Cardiac muscle cell (in vitro differentiated cells and primary cell): ENCODE measurements at places on chromosomes 12 and 14. TPM values are rescaled to one million over a fixed set of nuclear protein-coding genes. Genes with fewer than 3 reads are reported as not detected.

- DNase-seq = peak; percentile 62
These were observed 75.8 kb downstream of the RIN3 start for GRCh38 chr14:92589213-92589852.

GRCh38 chr12:81991868-81992267 lies 232.7 kb upstream of the PPFIA2 start:
- DNase-seq = no peak

The TTC6 gene
- total RNA-seq = not detected in 2 replicates

DNA sequence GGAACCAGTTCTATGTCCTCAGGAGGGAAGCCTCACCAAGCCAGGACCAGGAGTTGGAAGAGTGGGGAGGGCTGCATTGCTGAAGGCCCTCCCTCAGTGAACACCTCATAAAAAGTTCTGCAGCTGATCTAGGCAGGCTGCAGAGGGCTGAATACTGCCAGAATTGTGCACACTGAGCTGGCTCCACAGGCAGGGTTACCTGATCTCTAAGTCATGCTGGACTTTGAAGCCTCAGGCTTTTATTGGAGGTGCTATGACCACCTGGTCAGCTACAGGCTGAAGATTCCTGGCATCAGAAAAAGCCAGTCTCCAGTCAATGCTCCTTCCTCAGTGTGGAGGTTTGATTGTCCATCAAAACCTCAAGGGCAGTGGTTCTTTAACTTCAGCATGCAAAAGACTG lies 39.7 kb downstream of the FOS start:
- DNase-seq = no peak

DNA sequence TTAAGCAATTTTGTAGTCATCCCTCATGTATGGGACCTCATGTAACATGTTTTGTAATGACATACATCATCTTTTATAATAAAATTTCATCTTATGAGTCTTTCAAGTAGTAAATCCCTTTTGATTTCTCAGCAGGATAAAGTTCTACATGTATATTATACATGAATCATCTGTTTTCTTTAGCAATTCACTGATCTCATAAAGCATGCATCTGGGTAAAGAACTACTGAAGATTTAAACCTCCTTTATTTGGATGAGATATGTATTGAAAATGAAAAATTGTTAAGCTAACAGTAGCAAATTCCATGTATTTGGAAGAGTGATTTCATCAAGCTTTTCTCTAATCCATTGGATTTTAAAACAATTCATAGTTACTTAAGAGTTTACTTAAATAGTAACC lies 126.9 kb downstream of the KITLG start:
- no peak for DNase-seq

DNA sequence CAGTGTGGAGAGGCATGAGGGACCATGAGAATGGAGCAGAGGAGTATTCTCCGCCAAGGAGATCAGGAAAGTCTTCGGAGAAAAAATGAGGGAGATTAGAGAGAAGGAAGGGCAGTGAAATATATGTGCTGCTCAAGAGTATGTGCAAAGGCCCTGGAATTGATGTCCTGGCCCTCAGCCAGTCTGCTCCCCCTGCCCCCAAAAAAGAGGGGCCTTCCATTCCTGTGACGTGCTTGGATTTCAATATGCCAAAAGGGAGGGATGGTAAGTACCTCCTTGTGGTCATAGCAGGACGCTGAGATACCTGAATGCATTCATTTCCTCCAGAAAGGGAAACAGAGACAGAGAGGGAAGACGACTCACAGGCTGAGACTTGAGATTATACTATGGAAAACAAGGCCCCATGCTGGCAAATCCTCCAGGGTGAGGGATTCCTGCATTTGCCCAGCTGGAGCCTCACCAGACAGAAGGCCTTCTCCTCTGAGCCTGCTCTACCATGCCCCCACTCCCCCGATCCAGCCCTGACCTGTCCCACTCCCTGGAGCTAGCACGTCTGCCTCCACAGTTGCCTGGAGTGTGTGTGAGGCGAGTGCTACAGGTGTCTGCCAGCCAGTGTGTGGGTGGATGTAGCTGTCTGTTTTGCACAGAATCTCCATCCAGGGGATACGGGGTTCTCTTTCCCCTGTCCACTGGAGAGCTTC lies 3.9 kb upstream of the RARG start:
- DNase-seq = no peak

DNA sequence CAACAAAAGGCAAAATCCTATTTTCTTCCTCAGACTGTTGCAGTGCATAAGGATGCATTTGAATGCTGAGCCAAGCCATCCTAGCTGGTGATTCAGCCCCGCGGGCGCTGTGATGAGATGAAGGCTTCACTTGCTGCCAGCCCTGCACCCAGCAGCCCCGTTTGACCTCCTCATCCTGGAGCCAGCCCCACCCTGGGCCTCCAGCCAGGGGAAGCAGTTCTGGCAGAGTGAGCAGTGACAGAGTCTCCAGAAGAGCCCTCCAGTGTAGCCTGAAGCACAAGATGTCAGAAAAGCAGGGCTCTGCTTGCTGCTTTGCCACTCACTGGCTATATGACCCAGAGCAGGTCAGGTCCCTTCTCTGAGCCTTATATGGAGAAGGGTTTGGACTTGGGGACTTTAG lies 96.2 kb upstream of the HSPB8 start:
- DNase-seq = peak; percentile 59

DNA sequence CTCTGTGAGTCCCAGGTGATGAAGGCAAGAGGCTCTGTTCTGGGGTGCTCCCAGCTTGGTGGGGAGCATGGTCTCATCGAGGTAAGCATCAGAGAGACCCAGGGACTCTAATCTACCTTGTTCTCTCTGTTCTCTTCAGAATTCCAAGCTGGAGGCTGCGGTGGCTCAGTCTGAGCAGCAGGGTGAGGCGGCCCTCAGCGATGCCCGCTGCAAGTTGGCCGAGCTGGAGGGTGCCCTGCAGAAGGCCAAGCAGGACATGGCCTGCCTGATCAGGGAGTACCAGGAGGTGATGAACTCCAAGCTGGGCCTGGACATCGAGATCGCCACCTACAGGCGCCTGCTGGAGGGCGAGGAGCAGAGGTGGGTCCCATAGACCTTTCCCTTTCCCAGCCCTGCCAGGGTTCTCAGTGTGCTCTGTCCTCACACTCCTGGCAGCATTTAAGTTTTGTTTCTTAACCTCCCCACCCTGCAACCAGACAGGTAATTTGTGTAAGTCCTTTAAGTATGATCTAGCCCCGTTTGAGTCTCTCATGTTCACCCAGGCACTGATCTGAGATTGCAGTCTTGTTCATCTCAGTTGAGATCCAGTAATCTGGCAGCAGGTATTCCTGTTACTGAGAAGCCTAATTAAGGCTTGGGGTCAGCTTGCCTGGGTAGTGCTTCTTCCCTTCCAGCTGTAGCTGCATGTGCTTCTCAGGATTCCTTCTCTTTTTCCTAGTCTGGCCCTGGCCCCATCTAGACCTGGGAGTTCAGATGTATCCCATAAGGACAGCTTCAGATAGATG lies 14.8 kb upstream of the KRT81 start:
- no peak for DNase-seq

The LRRC10 gene
- 33.5 and 44.0 TPM in 2 replicates for total RNA-seq
